Effector CD4-positive, alpha-beta T cell (primary cell): ENCODE measurements at places on chromosomes 7 and 10.

DNA sequence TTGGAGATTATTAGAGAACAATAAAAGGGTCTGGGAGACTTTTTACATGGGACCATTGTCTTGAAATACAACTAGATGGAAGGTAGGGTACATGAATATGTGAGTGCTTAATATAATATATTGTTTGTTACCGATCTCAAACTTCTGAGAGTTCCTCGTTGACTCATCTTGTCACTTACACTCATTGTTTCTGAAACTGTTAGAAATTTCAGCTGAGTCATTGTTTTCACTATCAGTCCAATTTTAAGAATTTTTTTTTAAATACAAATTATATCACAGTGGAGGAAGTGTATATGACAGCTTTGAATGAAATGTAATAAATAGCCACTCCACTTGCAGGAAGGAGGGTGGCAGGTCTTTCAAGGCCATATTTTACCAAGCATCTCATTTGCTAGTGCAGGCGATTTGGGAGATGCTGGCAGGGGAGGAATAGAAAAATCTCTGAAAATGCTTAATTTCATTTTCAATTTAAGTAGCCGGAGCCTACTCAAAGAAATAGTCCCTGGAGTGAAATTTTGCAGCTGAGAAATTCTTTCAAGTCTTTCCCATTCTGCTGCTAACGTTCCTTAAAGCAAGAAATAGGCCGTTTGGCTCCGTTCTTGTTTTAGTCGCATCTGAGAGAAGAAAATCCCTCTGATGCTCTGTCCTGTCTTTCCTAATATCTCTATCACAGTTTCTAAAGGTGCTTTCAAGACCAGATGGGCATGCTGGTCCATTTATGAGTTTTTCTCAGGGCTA, 1404.2 kb upstream of the CELF2 start:
- DNase-seq: no peak

GRCh38 chr10:70575874-70576802, 26.4 kb downstream of the PRF1 start:
- DNase-seq: no peak

DNA sequence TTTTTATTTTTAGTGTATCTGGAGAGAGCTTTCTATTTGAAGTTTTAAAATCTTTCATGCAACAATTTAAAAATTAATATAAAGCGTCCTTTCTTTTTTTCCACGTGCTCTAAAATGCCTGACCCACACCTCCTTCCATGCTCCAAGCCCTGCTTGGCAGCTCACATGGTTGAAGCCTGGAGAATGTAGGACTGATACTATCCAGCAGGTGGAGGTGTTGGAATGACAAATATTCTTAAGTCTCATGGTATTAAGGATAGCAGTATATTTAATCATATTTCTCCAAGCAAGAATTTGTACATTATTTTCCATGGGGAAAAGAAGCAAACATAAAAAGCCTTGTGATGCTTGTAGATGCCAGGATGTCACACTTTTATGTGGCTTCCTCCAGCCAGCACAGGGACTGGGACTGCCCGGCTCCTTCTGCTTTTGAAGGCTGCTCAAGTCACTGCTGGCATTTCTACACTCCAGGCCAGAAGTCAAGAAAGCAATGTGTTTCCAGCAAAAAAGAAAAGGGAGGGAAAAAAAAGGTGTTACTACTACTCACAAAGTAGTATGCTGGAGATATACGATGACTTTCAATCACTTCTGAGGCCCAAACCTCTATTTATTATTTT, 49.7 kb downstream of the BZW2 start:
- DNase-seq: no peak

DNA sequence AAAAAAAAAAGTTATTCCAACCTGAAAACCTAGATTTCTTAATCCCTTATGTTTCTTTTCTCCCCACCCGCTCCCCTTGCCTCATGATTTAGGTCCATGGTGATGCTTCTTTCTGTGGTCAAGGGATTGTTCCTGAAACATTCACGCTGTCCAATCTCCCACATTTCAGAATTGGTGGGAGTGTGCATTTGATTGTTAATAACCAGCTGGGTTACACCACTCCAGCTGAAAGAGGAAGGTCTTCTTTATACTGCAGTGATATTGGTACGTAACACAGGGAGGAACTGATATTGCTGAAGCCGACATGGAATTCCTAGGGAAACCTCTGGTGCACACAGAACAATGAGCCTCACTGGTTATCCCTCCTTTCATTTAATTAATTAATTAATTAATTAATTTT, 22.7 kb downstream of the DHTKD1 start:
- no peak for DNase-seq

- DNase-seq: no peak
Observed at GRCh38 chr7:50531928-50532327, 33.3 kb downstream of the DDC start.

GRCh38 chr10:113496111-113497109, 56.4 kb upstream of the HABP2 start:
- no peak for DNase-seq

DNA sequence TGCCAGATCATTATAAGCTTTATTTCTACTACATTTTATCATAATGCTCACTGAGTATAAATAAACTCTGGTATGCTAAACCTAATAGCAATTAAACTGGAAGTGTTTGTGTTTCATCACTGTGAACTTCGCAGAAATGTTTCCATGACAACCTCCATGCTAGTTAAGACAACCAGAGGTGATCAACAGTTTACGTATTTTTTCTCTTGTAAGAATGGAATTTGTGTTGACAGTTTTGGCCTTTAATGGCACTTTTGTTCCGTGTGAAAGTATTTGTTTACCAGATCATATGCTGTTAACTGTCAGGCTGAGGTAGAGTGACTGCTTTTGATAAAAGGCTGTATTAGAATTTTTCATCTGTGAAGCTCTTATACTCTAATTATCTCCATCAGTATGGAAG, 212.1 kb upstream of the PPP1R3A start:
- DNase-seq: no peak

DNA sequence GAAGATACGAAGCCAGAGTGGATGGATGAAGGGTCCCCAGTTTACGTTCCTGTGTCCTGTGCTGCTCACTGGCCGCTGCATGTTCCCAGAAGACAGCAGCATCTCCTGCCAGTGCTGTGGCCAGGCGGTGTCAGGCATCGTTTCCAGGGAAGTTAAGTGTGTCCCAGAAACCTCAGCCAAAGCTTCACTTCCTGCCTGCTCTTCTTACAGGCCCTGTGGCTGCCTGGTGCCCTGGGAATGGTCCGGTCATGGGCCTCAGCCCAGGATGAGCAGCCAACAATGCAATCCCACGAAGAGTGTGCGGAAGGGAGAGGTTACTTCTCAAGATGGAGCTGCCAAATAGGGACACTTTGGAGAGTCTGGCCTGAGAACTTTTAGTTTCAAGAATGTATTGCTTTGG, 99.7 kb upstream of the TARP start:
- DNase-seq: no peak

- no peak for DNase-seq
Observed at GRCh38 chr10:112811741-112812551, 138.1 kb upstream of the TCF7L2 start.

DNA sequence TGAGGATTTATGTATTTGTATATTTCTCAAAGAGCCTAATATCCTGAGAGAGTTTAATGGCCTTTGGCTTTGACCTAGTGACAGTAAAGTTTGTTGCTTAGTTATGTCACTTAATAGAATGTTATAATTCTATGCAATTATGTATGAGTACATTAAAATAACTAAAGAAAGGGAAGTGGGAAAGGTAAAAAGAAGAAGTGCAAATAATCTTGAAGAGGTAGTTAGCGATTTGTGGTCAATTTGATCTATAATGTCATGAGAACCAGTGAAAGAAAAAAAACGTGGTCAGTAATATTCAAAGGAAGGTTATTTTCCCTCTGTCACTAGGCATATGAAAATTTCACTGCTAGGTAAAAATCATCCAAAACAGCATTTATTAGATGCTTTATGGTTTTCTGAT, 143.4 kb upstream of the LSM8 start:
- no peak for DNase-seq

GRCh38 chr10:4776234-4776638, 49.8 kb upstream of the AKR1E2 start:
- no peak for DNase-seq

DNA sequence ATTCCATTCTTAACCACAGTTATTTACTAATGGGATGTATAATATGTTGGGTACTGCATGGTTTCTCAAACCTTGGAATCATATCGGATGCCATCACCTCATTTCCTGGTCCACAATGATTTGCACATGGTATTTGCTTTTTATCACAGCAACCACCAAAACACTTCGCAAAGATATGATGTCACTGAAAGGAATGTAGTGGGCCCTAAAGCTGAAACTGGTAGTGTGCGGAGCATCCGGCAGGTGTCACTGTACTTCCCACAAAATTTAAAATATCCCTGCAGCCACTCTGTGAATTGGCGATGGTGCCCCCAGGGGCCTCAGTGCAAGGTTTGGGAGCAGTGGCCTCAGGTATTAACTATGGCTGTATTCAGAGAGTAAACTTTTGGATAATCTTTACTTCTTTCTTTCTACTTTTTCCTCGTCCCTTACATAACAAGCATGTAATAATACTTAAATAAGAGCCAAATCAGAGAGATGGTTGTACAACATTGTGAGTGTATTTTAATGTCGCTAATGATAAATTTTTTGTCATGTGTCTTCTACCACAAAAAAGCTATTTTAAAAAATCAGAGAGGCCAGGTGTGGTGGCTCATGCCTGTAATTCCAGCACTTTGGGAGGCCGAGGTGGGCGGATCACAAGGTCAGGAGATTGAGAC, 66.2 kb downstream of the FAM241B start:
- no peak for DNase-seq

DNA sequence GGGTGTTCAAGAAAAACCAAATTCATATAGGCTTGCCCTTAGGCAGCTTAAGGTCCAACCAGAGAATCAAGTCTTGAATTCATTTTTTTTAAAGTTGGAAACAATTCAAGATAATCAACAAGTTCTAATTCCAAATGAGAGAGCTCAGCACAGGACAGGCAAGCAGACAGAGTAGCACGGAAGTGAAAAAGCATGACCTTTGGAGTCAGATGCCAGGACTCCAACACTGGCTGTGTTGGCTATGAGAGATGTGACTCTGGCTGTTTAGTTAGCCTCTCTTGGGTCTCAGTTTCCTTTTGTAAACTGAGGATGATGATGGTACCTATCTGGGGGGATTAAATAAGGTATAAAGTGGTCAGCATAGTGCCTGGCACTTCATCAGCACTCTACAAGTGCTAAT, 49.3 kb downstream of the FBXW4 start:
- no peak for DNase-seq

- DNase-seq: no peak
Observed at GRCh38 chr10:106436123-106436715, 728.3 kb downstream of the SORCS1 start.

- DNase-seq: no peak
Observed at GRCh38 chr7:31373337-31374289, 33.1 kb upstream of the NEUROD6 start.

DNA sequence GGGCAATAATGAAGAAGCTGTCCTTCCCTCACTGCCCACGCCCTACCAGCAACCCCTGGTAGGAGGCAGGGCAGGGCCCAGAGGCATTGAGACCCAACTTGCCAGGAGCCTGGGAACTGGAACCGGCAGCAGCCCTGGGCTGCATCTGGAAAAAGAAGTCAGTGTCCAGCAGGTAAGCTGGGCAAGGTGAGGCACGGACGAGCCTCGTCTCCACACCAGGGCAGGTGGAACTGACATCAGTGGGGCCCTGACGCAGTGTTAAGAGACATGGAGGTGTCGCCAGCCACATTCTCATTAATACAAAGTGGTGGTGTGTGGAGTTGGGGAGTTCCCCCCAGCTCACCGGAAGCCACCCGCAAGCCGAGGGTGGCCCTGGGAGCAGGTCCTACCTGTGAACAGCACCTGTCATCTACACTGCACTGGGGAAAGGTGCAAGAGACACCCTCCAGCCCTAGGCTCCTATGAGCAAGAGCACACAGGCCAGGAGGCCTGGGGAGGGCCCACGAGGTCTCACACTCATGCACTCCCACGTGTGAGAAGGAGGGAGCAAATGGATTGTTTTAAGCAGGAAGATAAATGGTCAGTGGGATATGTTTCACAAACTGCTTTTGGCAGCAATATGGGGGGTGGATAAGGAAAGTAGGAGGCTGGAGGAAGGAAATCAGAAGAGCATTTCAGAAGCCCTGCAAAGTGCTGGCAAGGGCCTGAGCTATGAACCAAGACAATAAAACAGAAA, 53.6 kb downstream of the COBL start:
- no peak for DNase-seq

- DNase-seq: no peak
Observed at GRCh38 chr10:99908512-99908911, 101.2 kb downstream of the DNMBP start.

DNA sequence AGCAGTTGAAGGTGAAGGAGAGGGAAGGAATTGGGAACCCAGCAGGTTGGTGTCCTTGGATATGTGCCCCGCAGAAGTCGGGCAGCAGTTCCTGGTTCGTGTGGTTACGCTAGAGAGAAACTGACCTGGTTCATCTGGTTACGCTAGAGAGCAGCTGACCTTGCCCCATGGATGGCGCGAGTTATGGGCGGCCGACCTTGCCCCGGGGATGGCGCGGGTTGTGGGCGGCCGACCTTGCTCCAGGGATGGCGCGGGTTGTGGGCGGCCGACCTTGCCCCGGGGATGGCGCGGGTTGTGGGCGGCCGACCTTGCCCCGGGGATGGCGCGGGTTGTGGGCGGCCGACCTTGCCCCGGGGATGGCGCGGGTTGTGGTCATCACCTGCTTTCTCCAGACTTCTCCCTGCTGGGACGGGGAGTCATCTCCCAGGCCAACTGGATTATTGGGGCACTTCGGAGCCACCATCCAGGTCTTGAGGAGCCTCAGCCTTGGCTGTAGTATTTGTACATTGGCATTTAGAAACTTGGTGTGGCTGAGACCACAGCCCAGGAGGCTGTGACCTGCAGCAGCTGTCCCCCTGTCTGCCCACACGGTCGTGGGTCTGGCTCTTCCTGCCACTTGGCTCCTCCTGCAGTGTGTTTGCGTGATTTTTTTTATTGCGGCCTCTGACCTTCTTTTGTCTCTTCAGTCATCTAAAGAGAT, 6.1 kb downstream of the GET4 start:
- no peak for DNase-seq

- DNase-seq: no peak
Observed at GRCh38 chr7:48130658-48131108, 40.6 kb upstream of the ABCA13 start.

DNA sequence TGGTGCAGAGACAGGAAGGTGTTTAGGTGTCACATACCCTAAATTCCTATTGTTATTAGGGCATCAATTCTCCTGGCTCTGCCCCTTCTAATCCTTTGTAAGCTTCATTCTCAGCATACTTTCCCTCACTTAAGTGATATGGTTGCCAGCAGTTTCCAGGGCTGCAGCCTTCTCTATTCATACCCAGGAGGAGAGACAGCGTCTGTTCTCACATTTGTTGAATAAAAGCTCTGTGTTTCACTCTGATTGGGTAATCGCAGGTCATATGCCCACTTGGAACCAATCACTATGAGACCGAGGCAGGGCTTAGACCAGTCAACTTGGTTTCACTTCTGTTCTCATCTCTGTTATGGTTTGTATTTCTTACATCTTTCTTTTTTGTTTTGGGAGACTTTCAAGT, 109.6 kb upstream of the MTPN start:
- no peak for DNase-seq

GRCh38 chr7:101553771-101554445, 75.2 kb downstream of the MYL10 start:
- DNase-seq: no peak
